ENCODE measurements at places on chromosomes 7 and 10.

DNA sequence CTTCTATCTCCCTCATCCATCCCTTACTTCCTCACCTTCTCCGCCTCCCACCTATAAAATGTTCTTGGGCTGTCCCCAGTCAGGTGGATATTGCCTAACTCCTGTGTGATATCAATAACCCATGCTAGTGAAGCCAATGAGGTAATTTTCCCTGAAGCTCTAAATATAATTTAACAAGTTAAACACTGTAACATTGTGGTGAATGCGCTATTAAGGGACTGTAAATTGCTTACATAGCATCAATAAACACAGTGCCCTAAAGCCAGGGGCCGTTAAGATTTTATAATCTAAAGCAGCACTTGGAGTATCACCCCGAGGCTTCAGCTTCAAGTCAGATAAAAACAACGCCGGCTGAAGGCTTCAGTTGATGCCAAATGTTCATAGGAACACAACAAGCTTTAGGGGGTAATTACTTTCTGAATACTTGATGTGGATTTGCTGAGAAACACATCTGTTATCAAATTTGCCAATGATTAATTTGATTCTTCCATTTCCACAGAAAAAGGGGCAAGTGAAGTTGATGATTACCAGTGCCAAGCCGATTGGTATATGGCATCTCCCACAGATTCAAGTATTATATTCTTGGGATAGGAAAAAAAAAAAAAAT lies 138.4 kb downstream of the CREB5 start:
- DNase-seq, result peak; percentile 19

- no peak for DNase-seq
These were observed 24.2 kb downstream of the TRRAP start for GRCh38 chr7:98902523-98902922.

DNA sequence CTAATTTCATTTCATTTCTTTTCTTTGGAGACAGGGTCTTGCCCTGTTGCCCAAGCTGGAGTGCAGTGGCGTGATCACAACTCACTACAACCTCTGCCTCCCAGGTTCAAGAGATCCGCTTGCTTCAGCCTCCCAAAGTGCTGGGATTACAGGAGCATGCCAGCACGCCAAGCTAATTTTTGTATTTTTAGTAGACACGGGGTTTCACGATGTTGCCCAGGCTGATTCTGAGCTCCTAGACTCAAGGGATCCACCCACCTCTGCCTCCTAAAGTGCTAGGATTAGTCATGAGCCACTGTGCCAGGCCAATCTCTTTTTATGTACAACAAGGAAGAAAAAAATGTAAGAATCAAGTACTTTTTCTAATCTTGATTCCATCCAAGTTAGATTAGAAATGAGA lies 10.7 kb upstream of the KMT2E start:
- DNase-seq, result no peak

- no peak for DNase-seq
These were observed 511.2 kb upstream of the KCND2 start for GRCh38 chr7:119761776-119762175.

DNA sequence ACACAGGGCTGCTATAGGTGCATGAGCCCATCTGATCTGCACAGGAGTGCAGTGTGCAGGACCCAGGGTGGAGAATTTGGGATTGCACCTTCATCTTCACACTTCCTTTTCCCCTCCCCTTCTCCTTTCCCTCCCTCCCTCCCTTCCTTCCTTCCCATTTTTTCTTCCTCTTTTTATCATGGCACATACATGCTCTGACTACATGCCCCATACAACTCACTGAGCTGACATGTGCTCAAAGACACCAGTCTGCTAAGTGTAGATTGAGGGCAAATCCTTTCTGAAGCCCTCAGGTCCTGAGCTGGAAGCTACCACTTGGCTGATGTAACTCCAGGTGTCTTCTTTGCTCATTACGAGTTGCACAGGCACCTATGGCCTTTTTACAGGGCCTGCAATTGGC lies 365.3 kb upstream of the ZNF32 start:
- DNase-seq, result no peak

DNA sequence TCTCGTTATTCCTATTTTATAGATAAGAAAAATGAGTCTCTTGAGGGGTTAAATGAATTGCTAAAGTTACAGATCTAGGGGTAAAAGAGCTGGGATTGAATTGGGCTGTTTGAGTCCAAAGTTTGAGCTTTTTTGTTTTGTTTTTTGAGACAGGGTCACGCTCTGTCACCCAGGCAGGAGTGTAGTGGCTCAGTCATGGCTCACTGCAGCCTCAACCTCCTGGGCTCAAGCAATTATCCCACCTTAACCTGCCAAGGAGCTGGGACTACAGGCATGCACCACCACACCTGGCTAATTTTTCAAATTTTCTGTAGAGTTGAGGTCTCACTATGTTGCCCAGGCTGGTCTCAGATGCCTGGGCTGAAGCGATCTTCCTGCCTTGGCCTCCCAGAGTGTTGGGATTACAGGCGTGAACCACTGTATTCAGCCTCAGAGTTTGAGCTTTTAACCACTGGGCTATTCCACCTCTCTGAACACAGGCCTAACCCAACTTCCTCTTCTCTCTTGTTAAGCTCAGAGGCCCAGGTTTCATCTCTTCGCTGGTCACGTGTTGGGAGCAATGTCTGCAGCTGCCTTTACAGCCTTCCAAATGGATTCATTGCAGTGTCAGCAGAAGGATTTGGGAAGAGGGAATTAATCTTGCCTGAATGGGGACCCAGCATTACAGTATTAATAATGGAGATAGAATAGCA lies 8.0 kb downstream of the SUFU start:
- DNase-seq, result no peak

DNA sequence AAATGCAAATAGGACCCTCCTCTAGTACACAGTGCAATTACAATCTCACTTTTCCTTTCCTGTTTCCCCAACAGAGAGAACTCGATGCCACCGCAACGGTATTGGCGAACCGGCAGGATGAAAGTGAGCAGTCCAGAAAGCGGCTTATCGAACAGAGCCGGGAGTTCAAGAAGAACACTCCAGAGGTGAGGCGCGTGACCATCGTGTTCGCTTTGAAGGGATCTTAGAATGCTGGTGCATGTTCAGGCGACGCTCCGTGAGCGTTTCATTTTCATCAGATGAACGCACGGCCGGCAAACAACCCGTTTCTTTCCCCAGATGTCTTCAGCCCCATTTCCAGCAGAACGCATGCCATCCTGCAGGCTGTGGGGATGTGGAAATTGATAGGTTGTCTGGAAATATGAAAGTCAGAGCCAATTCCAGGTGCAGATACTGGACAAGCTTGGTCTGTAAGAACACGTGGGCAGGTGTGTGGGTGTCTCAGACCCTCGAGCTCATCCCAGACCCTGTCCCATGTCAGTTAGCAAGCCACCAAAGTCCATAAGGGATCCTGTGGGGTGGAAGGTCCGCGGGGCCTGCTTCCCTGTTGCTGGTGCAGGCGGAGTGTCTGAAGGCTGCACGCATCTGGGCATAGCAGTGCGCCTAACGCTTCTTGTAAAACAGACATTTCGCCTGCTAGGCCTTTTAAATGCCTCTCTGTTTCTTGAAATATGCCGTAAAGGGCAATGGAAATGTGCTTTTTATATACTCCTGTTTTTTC lies 98.8 kb downstream of the CUX1 start:
- no peak for DNase-seq

GRCh38 chr10:3805791-3806461 lies 20.9 kb upstream of the KLF6 start:
- DNase-seq, result no peak

DNA sequence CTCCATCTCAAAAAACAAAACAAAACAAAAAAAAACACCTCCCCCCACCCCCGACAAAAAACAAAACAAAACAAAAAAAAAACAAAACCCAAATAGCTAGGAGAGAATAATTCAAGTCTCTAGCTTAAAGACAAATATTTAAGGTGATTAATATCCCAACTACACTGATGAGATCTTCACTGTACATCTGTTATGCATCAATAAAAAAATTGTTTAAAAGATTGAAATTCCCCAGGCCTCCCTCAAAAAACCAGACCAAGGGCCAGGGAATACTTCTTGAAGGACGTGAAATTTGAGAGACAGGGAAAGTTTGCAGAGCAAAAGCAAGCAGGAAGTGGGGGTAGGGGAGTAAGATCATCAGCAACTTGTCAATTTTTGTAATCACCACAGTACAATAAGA lies 232.6 kb downstream of the REEP3 start:
- no peak for DNase-seq

- no peak for DNase-seq
These were observed 117.1 kb upstream of the HPS1 start for GRCh38 chr10:98563811-98564210.

DNA sequence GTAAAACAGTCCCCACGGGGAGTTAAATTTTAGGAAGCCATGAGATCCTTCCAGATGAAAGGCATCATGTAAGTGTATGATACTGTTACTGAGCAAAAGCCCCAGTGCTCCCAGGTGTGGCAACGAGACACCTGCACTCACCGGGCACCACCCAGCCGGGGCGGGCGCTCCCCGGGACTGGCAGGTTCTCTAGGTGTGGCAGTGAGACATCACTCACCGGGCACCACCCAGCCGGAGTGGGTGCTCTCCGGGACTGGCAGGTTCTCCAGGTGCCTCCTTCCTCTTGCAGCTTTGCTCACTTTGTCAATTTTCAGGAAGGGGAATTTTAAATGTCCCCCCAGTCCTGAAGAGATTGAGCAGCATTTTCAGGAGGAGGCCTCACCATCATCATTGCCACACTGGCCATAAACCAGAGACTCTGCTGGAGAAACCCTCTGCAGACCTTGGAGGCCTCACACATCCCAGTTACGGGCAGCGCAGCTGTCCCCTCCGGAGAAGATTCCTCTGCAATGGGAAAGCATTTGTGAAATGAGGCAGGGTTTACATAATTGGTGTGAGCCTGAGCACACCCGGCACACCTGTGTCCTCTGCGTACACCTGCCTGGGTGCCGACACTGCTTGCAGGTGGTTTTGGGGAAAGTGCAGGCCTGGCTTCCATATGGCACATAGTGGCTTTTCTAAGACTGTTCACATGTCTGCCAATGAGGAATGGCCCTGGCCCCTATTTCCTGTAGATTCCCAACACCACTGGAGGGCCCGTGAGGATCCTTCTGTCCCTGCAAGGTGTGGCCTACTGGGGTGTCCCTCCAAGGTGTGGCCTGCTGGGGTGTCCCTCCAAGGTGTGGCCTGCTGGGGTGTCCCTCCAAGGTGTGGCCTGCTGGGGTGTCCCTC lies 191.4 kb downstream of the EBF3 start:
- DNase-seq, result peak; percentile 13

DNA sequence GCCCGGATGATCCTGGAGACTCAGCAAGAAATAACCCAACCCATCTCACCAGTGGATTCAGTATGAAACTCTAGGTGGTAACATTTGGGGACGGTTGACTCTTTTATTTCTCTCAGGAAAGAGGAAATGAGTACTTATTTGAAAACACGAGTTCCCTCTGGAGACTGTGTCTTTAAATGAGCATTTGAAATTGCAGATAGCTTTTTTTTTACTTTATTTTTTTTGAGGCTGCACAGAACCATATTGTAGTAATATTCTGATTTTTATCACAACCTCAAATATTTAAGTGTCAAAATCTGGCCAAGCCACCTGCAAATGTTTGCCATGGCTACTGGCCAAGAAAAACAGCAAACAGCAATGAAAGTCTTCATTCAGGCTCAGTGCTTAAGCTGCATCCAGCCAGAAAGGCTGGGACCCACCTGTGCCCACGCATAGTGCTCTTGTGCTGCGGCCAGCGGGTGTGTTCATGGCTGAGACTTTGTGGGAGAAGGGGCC lies 160.8 kb downstream of the CREB5 start:
- peak; percentile 61 for DNase-seq

GRCh38 chr7:37322831-37323230 lies 125.8 kb downstream of the ELMO1 start:
- DNase-seq, result no peak

DNA sequence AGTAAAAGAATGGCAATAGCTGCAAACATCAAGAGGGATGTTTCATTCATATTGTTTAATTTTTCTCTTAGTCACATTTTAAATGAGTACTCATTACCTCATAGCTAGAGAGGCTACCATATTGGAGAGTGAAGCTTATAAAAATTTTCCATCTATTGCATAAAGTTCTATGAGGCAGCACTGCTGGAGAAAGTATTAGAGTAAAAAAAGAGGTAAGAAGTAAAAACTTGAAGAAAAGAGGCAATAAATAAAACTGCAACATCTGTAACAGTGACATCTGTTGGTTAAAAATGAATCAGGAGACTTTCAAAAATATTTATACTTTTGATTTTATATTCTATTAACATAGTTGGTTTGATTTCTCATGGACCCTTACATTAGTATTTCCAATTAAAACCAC lies 284.5 kb upstream of the SEMA3D start:
- DNase-seq, result no peak

- DNase-seq, result no peak
These were observed 199.0 kb upstream of the ZMIZ1 start for GRCh38 chr10:78869508-78870454.

Measured in stomach (tissue), 19 donors.